ENCODE measurements at places on chromosomes 3 and 15.

GRCh38 chr3:64278625-64279024 lies 53.4 kb upstream of the PRICKLE2 start:
- no peak for DNase-seq

- no peak for DNase-seq
Observed at GRCh38 chr15:96699871-96700401, 369.4 kb downstream of the NR2F2 start.

DNA sequence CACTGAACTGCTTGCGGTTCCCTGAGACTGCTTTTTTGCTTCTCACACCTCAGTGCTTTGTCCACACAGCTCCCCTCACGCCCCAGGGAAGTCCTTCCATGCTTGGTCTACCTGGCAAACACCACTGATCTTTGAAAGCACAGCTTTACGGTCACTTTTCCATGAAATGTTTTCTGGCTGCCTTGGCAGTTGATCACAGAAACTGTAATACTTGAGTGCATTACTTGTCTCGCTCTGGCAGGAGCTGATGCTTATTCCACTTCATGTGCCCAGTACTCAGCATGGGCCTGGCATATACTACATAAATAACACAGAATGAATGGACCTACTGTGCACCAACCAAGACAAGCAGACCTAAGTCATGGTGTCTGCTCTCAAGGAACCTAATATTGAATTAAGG lies 121.1 kb downstream of the MEX3B start:
- DNase-seq: no peak

DNA sequence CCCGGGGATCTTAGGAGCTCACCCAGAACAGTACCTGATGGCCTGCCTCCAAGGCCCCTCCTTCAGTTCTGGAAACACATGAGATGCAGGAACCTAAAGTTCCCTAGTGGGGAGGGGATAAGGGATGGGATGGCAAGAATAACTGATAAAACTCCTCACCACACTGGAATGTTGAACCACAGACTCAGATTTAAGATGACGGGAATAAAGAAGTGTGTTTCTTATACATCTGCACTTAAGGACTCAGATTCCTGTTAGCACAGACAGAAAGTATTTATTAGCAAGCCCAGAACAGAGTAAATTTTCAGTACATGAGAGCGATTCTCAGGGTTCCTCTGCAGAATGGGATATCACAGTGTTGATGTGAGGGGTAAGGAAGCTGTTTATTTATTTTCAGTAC lies 245.2 kb downstream of the TLE3 start:
- no peak for DNase-seq

GRCh38 chr3:43132870-43133636 lies 27.2 kb upstream of the POMGNT2 start:
- DNase-seq: no peak

- DNase-seq: no peak
Observed at GRCh38 chr15:97993310-97993738, 32.8 kb downstream of the ARRDC4 start.

- DNase-seq: no peak
Observed at GRCh38 chr3:97942801-97943546, 29.3 kb downstream of the RIOX2 start.

- DNase-seq: peak; percentile 65
Observed at GRCh38 chr15:28885630-28886430, at the start of gene APBA2. TSS of gene APBA2 (plus strand) at chr15:28885974. CDS start at chr15:29053885, 167,911 bp downstream.

GRCh38 chr3:143918848-143919247 lies 52.8 kb upstream of the DIPK2A start:
- no peak for DNase-seq

- DNase-seq: no peak
Observed at GRCh38 chr3:98985431-98985830, 83.9 kb upstream of the DCBLD2 start.

DNA sequence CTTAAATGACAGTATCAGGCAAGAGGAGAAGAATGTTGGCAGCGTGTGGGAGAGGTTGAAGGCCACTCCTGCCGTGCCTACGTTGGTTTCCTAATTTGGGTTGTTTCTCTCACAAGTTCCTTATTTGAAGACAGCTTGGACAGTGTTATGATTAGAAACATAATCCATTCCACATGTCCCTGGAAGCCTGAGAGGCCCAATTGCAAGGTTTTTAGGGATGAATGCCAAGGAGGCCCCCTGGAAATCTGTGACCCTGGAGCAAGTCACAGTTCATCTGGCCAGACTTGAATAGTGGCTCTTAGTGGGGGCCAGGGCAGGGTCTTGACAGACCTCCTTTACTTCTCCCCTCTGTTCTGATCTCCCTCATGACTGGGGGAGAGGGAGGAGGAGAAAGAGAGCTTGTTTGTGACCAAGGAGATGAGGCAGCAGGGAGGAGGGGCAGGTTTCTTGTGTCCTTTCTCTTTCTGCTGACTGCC lies 584.4 kb upstream of the TBL1XR1 start:
- peak; percentile 71 for DNase-seq

DNA sequence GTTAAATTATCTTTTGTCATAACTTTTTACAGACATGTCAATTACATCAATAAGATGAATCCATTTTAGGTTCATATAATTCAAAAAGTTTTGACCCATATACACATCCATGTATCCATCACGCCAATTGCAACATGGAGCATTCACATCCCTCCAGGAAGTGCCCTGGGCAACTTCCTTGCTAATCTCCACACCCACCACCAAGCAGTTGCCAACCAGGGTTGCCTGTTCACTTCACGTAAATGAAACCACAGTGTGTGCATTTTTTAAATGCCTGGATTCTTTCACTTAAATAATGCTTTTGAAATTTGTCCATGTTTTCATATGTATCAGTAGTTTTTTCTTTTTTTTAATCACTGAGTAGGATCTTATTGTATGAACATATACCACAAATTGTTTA lies 40.7 kb upstream of the LYZL4 start:
- DNase-seq: no peak

DNA sequence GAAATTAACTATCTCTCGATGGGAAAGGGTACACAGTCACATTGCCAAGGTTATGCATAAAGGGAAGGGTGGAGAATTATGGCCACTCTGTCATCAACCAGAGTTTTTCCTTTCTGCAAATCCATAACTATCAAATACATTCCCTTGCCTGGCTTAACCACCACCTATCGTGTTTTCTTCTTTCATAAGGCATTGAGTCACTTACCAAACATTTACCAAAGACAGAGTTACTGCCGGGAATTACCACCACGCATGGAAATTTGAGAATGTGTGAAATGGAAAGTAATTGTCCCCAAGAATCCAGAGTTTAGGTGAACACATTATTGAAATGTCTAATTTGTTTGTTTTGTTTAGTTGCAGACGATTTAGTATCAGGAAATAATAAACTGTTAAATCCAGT lies 134.3 kb upstream of the LRRN1 start:
- no peak for DNase-seq

DNA sequence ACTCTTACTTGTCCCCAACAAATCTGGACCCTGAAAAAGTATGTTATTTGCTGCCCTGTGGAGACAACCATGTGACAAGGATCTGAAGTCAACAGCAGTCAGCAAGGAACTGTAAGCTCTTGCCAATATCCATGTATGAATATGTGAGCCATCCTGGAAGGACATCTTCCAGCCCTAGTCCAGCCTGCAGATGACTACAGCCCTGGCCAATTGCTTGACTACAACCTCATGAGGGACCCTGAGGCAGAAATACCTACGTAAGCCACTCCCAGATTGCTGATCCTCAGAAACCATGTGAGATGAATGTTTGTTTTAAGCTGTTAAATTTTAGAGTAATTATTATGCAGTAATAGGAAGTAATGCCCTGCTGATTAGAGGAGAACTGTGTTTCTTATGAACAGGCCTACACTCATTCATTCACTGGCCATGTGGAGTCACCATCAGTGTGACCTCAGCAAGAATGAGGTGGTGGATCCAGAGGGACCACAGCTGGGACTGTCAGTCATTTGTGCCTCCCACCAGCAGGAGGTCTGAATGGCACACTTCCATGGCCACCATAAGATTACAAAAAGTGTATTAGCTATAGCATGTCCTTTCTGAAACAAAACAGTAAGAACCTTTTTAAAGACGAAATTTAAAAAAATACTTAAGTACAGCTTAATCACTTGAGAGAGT lies 92.6 kb downstream of the TFDP2 start:
- DNase-seq: peak; percentile 50

- no peak for DNase-seq
Observed at GRCh38 chr15:69997813-69998212, 99.9 kb downstream of the TLE3 start.

DNA sequence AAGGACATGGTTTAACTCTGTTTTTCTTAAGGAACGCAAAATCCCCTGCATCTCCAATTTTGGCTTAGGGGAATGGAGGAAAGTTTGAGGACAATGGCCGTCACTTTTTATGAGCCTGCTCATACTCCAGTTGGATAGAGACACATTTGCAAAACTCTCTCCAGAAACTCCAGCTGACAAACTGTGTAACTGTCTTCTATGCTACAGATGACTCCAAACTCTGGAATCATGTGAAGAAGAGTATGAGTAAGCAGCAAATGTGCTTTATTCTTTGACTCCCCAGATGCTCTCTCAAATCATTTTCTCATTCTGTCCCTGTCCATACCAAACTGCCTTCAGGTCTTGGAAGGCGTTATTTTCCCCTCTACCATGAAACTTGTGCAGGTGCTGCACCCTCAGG lies 226.5 kb upstream of the GPR149 start:
- no peak for DNase-seq

Measured in right forelimb (tissue), 1 donor.